ENCODE measurements at places on chromosomes 16 and 17.

DNA sequence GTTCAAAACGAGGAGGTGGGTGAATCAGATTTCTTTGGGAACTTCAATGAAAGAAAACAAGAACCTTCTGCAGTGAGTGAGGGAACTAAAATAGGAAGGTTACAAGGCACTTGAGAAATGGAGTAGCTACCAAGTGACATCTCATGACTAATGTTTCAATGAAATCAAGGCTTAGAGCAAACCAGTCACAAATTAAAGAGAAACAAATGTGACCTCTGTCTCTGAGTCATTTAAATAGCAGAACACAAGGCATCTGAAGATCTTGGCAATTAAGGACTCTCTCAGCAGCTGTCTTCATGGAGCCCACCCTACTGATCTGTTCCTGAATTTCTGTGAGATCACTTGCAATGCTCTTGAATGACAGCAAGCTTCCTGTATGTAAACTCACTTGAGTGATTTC, 109.5 kb downstream of the CDH11 start:
- DNase-seq, result no peak

DNA sequence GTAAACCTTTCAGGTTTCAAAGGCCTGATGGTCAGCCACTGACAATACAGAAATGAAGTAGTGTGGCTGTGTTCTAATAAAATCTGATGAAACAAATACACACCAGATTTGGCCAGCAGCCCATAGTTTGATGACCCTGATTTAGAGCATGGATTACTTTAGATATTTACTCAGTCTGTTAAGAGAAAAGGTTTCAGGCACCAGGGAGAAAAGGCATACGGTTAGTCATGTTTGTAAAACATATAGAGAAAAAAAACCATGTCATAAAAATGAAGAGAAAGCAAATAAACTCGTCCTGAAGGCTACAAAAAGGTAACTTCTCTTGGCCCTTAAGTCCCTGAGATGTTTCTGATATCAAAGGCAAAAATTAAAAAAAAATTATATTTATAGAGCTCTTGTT, 112.1 kb downstream of the ADAMTS18 start:
- DNase-seq, result no peak

DNA sequence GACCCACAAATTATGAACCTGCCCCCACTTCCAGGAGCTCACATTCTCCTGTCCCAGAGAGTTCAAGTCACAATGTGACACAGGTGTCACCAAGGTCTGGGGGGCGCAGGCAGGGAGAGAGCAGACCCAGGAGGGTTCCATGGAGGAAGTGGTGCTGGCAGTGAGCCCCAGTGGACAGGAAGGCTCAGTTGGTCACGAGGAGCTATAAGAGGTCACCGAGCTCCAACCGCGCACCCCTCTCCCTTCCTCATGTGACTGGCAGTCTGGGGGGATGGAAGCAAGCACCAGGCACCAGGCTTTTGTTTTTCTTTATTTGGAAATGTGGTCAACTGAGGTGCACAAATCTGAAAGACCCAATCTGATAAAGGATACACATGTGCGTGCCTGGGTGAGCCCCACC, 2.5 kb downstream of the ITGAD start:
- no peak for DNase-seq

GRCh38 chr17:83076938-83077337, 2.5 kb upstream of the METRNL start:
- no peak for DNase-seq

DNA sequence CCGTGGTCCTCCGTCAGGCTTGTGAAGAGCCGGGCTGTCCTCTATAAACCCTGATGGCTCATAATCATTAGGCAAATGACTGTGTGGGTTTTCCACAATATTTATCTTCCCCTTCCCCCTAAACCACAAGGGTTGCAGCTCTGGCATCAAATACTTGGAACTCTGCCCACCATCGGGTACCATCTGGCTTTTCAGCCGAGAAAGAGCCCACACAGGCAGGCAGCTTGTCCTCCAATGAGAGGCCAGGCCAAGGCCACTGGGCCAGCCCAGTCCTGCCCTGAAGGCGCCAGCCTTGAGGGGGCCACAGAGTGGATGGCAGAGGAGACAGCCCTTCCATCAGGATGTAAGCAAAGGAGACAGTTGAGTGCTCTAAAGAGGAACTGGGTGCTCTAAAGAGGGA, 31.8 kb upstream of the NAT9 start:
- no peak for DNase-seq

- DNase-seq, result no peak
These were observed 9.8 kb upstream of the RABEP1 start for GRCh38 chr17:5272322-5272721.

DNA sequence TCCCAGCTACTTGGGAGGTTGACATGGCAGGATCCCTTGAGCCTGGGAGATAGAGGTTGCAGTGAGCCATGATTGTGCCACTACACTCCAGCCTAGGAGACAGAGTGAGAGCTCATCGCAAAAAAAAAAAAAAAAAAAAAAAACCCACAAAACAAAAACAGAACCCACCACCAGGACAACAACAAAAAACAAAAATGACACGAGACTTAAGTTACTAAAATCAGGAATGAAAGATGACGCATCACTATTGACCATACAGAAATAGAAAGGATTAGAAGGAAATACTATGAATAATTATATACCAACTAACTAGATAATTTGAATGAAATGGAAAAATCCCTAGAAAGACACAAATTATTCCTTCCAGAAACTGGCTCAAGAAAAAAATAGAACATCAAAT, 432.4 kb upstream of the PMFBP1 start:
- no peak for DNase-seq

DNA sequence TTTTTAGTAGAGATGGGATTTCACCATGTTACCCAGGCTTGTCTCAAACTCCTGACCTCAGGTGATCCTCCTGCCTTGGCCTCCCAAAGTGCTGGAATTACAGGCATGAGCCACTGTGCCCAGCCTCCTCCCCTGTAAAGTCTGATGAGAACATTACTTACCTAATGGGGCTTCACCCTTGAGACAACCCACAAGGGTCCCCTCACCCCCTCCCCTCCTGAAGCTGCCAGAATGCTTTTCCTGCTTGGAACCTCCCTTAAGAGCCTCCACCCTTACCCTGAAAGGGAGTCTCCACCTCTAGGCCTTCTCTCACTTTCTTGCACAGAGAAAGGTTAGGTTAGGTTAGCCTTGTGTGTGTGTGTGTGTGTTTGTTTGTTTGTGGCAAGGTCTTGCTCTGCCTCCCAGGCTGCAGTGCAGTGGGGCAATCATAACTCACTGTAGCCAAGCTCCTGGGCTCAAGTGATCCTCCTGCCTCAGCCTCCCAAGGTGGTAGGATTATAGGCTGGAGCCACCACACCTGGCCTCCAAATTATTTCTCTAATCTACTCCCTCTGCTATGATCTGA, 8.9 kb downstream of the SLC5A11 start:
- no peak for DNase-seq
